ENCODE measurements at places on chromosomes 16 and 17.

- no peak for DNase-seq
Observed at GRCh38 chr17:51217946-51218345, 41.9 kb downstream of the MBTD1 start.

DNA sequence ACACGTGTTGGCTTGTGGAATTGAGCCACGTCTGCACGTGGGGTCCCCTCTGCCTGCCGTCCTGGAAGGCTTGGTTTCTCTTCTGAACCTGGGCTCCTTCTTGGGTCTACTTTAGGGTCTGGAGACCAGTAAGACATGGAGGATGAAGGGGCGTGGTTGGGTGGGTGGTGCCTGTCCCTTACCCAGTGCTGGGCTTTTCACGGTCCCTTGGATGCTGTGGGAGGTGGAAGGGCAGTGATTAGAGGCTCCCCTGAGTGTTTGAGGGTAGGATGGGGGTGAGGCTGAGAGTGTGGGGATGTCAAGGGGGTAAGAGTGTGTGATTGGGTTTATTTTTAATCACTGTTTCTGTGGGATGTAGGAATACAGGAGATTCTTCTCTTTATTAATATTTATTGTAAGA lies 38.3 kb downstream of the MGAT5B start:
- DNase-seq: no peak

DNA sequence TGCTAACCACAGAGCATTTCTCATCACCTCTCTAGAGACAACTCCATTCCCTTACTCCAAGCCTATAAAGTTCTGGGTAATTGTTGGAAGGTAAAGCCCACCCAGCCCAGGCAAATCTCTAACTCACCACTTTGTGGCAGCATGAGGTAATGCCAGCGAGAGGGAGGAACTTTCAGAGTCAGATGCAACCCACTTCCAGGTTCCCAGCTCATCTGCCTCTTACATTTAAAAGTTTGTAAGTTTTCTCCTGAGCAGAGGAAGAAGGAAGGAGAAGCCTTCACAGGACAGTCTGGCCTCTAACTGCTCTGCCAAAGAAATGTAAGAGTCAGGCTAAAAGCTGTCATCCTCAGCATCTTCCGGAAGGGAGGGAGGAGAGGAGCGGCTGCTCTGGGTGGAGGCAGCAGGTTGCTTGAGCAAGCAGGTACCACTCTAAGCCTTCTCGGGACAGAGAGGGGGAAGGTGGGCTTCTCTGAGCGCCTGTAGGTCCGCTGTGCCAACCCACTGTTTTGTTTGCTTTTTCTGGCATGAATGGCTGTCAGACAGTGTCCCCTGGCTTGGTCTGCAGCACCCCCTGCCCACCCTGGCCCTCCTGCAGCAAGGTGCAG lies 1.0 kb downstream of the ZNF319 start:
- DNase-seq: peak; percentile 49

DNA sequence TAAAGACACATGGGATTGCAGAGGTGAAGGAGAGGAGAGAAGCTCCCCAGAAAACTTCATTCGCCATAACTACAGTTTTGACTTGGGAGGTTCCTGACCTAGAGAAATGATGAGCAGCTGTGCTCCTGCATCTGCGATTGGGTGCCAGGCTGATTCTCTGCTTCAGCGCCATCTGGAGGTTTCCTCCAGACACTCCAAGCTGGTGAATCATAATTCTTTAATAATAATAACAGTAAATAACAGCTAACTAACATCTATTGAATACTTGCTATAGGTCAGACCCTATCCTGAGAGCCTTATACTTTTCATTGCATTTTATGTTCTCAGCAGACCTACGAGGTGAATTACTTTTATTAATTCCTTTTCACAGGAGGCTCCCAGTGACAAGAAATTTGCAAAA lies 575.8 kb downstream of the TOX3 start:
- no peak for DNase-seq

- no peak for DNase-seq
Observed at GRCh38 chr17:63476854-63477479, at the start of gene ACE. Gene ACE (plus strand): TSS chr17:63477061. CDS start chr17:63477095, 34 bp downstream.

DNA sequence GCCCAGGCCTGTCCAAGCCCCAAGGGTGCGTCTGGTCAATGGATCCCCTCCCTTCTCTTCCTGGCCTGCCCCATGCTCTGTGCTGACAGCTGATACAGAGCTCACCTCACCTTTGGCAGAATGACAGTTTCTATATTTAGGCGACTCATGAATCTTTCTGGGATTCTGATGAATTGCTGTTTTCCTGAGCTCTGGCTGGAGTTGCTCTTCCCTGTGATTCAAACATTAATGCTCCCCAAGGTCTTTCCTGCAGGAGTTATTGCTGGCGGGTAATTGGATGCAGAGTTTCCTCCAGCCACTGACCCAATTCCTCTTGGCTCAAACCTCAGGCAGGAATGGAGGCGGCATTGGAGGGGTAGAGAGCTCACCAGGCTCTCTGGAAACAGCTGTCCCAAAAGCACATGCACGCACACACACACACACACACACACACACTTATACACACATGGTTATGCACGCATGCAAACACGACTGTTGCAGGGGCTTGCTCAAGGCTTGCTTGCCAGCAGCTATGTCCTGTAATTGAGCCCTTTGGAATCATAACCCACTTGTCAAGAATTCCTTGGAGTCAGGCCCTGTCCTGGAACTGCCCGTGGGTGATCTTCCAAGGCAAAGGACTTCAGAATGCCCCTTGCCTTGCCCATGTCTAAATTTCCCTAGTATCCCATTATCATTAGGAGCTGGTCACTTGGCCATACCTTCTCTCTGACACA lies 128.8 kb downstream of the ASIC2 start:
- DNase-seq: no peak

GRCh38 chr16:70377782-70378181 lies 31.1 kb downstream of the DDX19A start:
- no peak for DNase-seq

DNA sequence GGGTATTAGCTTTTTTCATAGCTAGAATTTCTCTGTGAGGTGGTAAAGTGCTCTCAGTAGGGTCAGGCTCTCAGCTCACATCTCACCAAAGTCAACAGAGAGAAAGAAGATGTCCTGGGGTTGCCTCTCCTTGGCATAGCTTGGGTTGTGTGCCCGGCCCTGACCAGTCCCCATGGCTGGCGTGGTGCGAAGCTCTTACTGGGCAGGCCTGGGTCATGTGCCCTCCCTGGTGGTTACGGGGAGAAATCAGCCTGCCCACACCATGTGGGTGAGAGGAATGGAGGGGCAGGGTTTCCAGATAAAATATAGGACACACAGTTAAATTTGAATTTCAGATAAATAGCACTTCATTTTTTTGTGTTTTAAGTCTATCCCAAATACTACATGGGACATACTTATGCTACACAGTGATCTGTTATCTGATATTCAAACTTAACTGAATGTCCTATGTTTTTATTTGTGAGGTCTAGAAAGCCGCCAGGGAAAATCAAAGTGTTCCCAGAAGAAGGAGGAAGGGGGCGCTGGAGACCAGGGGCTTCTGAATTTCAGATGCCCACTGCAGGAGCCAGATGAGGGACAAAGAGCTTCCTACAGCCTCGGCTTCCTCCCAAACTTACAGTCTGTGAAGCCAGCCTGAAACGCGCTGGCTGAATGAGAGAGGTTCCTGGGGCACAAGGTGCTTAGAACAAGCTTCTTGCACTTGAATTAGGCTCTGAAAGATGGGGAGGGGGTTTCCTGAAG lies 45.4 kb downstream of the NKD1 start:
- DNase-seq: no peak

- DNase-seq: no peak
Observed at GRCh38 chr16:69143116-69143515, 10.7 kb downstream of the UTP4 start.

DNA sequence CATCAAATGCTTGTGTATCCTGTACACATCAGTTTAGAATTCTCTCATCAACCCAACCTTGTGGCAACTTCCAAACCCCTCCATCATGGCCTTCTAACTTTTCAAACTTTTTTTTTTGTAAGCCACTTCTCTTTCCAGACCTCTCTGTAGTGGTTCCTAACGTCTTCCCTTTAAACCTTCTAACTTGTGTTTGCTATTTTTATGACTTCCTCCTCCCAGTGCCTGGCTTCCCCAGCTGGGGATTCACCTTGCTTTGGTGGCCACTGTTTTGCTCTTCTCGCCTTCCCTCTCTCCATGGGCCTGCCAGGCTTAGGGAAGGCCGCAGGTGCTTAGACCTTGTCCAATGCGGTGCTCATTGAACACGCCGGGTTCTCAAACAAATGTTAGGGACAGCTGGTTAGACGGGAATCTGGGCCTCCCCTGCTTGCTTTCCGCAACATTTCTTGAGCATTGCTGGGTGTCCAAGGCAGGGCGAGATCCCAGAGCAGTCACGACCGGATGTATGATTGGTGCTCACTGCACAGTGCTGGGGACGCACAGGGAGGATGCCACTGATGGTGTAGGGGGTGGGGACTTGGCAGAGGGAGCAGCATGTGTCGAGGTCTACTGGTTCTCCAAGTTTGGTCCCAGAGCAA lies 1.1 kb upstream of the XYLT2 start:
- no peak for DNase-seq

GRCh38 chr17:83150369-83151055 lies 71.1 kb downstream of the METRNL start:
- no peak for DNase-seq

- DNase-seq: no peak
Observed at GRCh38 chr17:49358641-49359247, 3.3 kb downstream of the ZNF652 start.

GRCh38 chr16:25419681-25420080 lies 162.0 kb upstream of the ZKSCAN2 start:
- no peak for DNase-seq

GRCh38 chr17:75542229-75542628 lies 16.7 kb downstream of the LLGL2 start:
- DNase-seq: no peak

DNA sequence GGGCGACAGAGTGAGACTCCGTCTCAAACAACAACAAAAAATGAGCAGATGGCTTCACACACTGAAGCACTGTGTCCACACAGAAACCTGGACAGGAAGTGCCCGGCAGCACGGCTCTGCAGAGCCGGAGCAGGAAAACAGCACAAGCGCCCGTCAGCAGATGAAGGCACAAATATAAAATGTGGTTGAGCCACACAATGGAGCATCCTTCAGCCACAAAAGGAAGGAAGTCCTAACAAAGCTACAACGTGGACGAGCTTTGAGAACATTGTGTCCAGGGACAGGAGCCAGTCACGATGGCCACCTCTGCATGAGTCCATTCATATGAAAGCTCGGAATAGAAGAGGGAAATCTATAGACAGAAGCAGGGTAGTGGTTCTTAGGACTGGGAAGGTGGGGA lies 15.7 kb downstream of the RHBDF2 start:
- no peak for DNase-seq

DNA sequence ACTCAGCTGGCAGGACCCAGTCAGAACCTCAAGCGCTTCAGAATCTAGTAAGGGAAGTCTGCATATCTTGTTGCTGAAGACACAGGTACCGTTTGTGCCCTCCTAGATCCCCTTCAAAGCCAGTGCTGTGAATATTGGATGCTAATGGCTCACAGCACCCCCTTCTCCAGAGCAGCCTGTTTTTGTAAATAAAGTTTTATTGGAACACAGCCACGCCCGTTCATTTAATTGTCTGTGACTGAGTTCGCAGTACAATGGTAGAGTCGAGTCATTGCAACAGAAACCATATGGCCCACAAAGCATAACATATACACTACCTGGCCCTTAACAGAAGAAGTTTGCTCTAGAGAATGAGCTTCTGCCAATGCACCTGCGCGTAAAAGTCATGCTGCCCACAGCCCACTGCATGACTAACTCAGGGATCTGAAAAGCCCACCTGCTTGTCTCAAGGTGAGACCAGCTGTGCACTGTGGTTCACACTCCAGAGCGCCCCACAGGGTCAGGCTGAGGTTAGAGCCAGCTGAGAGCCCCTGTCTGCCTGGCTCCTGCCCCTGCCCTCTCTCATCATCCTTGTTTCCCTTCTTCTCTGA lies 48.8 kb downstream of the AIPL1 start:
- no peak for DNase-seq

DNA sequence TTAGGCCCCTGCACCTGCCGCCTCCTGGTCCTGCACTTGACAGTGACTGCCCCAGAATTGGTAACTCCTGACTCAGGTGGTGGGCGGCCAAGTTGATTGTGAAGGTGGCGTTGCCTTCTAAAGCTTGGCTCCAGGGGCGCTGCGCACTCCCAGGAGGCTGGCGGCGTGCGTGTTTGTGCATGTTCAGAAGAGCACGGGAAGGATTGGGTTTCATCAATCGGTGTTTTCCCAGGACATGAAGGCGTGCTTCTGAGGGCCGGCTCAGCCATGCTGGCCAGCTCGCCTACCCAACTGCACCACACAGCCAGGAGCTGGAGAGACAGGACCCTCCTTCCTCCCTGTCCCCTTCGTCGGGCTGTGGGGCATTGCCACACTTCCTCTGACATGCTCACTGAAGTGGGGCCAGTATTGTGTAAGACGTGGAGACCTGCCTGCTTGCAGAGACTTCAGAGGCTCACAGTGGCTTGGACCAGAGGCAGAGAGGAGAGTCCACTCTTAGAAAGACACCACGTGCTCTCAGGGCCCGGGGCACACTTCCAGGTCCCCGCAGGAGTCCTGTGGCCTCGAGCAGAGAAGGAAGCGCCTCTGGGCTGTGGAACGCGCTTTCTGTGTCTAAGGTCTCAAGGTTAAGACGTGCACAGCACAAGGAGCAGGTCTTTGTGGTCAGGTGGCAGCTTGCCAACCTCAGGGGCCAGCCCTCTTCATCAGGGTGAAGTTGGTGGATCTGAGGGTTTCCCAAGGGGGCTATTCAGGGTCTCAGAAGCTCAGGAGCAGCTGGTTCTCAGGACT lies 2.8 kb downstream of the RAB40C start:
- no peak for DNase-seq

DNA sequence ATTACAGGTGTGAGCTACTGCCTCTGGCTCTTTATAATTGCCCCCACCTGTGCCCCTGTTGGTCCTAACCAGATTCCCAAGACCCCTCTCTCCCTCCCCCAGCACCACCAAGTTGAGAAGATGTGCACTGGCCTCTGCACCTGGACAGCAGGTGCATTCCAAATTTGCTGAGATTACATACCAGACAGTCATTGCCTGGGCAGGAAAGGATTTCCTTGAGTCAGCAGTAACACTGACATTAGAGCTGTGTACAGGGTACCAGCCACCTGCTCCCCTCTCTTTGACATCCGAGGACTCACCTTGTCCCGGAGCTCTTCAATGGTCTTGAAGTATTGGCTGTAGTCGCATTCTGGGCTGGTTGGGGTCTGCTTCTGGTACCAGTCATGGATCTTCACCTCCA lies 659 bp downstream of the KRT15 start:
- DNase-seq: no peak

GRCh38 chr17:60169921-60170817 lies 20.4 kb downstream of the CA4 start:
- no peak for DNase-seq

GRCh38 chr17:39270923-39271322 lies 45.2 kb upstream of the STAC2 start:
- DNase-seq: no peak

GRCh38 chr17:60896996-60897395 lies 219.3 kb downstream of the BCAS3 start:
- no peak for DNase-seq

DNA sequence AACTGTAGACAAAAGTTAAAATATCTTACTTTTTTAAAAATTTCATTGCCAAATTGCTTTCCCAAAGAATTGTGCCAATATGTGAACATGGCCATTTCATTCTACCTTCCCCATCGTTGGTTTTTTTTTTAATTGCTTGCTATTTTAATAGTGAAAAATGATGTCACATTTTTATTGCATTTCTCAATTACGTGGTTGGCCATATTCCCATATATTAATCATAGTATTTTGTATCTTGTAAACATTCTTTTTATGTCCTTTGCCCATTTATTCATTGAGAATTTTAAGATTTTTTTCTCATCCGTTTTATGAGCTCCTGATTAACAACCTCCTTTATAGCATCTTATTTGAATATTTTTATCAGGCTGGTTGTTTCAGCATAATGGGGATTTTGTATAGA lies 7.2 kb downstream of the OMG start:
- no peak for DNase-seq

GRCh38 chr16:67847064-67847861 lies at the start of gene CENPT:
Gene CENPT (minus strand): TSS chr16:67847693. CDS start chr16:67833859, 13,834 bp downstream.
- DNase-seq: peak; percentile 75
